CD4-positive, alpha-beta T cell treated with Interleukin-12 subunit alpha and Interleukin-12 subunit beta, for 1 hour (primary cell): ENCODE measurements at places on chromosomes 16 and 17.
A peak's percentile ranks its signal among the peaks of the same experiment; 100 is the strongest.

DNA sequence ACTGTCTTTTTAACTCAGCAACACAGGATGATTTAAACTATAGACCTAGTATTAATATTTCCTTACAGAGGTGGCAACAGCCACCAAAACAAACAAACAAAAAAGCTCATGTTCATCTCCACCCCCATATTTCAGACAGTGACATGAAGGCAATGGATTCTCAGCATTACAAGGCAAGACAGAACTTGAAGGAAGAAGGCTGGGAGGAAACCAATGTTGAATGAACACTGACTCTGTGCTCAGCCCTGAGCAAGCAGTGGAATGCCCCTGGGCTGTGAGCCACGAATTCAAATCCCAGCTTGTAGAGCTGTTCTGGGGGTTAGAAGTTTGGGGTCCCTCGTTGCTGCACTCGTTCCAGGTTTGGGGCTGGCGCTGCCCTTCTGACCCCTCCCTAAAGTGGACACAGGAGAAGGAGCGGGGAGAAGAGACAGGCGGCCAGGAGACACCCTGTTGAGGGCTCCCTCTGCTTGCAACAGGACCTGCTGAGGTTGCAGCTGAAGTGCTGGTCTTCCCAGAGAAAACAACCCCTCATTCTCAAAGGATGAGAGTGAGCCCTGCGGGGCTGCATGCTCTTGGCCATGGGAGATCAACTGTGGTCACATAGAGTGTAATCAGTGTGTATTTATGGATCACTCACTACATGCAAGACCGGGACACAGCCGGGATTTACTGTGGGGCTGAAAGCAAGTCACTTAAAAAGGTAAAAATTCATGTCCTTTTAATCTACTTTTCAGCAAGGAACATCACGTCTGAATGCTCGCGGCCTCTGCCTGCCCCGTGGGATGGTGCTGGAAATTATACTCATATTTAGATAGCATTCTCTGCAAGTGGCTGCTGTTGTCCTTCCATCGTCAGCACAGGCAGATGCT is 34.3 kb downstream of the MYH3 start:
- no peak for DNase-seq

DNA sequence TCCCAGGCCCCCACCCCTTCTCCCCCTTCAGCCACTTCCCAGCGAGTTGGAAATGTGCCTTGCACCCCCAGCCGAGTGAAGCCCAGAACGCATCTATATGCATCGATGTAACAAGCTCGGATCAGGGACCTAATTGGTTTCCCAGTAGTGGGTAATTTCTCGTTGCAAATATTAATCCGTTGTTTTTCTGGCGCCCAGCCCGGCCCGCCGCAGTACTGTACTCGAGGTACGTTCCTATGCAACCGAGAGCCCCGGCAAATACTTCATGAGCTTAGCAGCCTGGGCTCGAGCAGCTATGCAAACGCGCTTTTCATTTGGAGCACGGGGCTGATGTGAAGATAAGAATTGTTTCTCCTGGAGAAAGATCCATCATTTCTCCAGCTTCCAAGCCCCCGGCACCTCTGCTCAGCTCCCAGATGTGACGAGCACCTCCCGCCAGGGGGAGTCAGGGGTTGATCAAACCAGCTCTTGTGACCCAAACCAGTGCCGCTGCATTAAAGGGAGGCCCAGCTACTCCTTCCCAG is 229.8 kb downstream of the KATNIP start:
- no peak for DNase-seq

DNA sequence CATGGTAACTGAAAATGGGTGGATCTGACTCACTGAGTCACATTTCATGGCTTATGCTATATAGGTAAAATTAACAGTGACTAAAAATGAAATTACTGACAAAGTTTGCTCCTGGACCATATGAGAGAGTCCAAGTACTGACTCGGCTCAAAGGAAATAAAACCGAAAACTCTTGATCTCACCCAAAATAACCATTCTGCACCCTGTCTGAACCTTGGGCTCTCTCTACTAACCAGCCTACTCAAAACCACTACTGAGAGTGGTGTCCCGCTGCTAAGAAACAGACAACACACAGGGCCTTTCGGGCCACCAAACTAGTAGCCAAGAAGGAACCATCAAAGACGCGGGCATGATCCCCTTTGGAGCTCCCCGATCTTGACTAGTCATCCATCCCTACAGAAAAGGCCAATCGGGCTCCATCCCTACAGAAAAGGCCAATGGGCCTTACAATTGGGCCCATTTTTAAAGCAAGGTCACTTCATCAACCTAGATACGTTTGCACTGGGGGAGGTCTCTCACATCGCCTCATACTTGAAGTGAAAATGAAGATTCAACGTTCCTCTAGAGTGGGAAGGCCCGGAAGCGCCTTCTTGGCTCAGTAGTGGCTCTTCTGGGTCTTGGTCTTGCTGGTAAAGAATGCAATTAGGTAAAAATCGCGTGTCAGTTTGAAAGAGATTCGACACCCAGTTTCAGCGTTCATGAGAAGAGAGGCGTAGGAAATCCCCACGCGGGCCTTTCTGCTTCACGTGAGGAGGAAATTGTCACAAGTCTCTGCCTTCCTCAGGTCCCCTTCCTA is 720 bp upstream of the ZPBP2 start:
- DNase-seq, result peak; percentile 81

GRCh38 chr17:65633988-65634387 is 72.5 kb upstream of the AXIN2 start:
- no peak for DNase-seq

DNA sequence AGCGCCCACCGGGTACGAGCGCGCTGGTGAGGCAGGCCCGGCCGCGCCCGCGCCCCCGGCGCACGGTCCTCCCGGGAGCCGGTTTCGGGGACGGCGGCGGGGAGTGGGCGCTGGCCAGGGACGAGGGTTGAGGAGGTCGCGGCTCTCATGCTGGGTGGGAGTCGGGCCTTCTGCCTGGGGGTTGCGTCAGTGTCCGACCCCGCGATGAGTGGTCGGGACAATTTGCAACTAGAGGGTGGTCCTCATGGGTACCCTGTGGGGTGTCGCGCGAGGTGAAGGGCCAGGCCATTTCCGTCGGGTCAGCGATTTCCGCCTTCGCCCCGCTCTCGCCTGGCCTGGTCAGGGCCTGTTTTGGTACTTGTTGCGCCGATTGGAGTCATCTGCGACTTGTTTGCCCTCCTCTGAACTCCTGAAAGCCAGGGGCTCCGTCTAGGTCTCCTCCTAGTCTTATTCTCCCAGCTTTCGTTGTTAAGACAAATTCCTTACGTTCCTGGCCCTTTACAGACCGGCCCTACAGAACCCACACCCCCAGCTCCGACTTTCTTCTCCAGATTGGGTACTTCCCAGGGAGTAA is 14.9 kb downstream of the NAA60 start:
- DNase-seq, result no peak
